ENCODE measurements at places on chromosomes 13 and 19. TPM values are rescaled to one million over a fixed set of nuclear protein-coding genes. Genes with fewer than 3 reads are reported as not detected.

GRCh38 chr19:351976-352625 is 7.5 kb upstream of the MIER2 start:
- DNase-seq = no peak
- H3K27me3 ChIP-seq = peaks cover 14% of the 10 kb centered on the region
- H3K27ac ChIP-seq = no peak overlapping the region
- H3K36me3 ChIP-seq = no peaks in the 10 kb centered on the region

ZNF443 gene
- 1.7 TPM for total RNA-seq

GRCh38 chr13:35496761-35497386 is 20.4 kb upstream of the MAB21L1 start:
- H3K36me3 ChIP-seq = no peaks in the 10 kb centered on the region
- no peak overlapping the region for H3K27ac ChIP-seq
- H3K4me1 ChIP-seq = no peaks in the 10 kb centered on the region

DNA sequence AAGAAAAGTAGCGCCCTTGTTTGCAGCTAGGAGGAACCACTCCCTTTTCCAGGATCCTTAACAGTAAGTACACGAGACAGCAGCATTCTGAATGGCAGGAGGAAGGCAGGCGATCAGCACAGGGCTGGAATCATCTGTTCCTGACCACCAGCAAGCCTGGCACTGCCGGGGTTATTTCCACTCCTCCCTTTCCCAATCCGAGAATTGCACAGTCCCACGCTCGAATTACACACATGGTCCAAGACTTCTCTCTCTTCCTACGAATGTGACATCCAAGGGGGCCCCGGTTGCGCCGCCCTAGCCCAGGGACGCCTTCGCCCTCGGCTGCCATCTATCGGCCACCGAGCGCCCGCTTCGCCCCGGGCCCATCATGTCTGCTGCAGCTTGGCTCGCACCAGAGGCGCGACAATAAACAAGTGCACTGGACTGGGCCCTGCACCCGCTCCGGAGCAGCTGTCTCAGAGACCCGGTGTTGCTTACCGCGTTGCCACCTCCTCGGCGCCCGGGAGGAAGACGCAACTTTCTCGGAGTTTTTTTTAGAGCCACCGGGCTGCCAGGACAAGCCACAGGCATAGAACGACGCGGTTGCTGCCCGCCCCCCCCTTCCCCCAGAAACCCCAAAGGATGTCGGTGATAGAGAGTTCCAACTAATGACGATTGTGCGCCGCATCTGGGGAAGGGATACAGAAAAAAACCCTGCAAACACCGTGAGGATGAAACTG is at the start of gene SLITRK5:
TSS of gene SLITRK5 (plus strand) at position 341 of the 722 bp plus-strand sequence. CDS start 4,018 bp downstream, outside the sequence.
- H3K36me3 ChIP-seq = no peaks in the 10 kb centered on the region
- peaks cover 43% of the 10 kb centered on the region for H3K4me1 ChIP-seq
- H3K4me3 ChIP-seq = peak within 1 kb of the TSS; percentile 9
- no peak within 1 kb of the TSS for H3K27ac ChIP-seq

PTGIR gene
- total RNA-seq = 3.0 TPM

DNA sequence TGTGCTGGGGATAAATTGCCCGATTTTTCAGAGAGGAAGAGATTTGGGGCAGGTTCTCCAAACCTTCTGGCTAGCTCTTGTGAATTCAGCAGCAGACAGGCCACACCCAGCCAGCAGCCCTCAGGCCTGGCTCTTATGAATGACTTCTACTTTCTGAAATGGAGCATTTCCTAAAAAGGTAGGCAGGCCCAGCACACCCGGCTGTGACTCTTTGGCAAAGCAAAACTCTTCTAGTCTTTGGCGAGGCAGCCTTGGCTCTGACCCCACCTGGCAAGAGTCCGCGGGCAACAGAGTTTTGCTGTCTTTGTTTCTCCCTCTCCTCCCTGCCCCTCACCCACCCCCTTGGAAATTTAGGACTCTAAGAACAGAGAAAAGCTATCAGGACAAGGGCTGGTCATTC is 221.2 kb downstream of the ZNF536 start:
- peak overlapping the region; percentile 42 for H3K27ac ChIP-seq
- H3K4me1 ChIP-seq = peaks cover 29% of the 10 kb centered on the region
- no peaks in the 10 kb centered on the region for H3K36me3 ChIP-seq
- no peak overlapping the region for H3K4me3 ChIP-seq

All from esophagus squamous epithelium (tissue), 5 donors.